Keratinocyte (primary cell): ENCODE measurements at places on chromosomes 13 and 19. TPM values are rescaled to one million over a fixed set of nuclear protein-coding genes. Genes with fewer than 3 reads are reported as not detected.

Gene GARIN5A
- 0.37 to 0.83 TPM (median 0.64 TPM) in 3 replicates for polyA plus RNA-seq

- H3K27me3 ChIP-seq = peaks cover 25% of the 10 kb centered on the region
- no peak for DNase-seq
- H3K4me3 ChIP-seq = no peak overlapping the region
- H3K4me1 ChIP-seq = peaks cover 6% of the 10 kb centered on the region
- no peaks in the 10 kb centered on the region for H3K36me3 ChIP-seq
- H3K27ac ChIP-seq = no peak overlapping the region
These were observed 4.0 kb downstream of the IL4I1 start for GRCh38 chr19:49892716-49893115.

Gene EXOC3L2
- polyA plus RNA-seq = 0.08 to 0.28 TPM (median 0.09 TPM) in 3 replicates

GRCh38 chr19:1122972-1123363 lies 19.2 kb downstream of the GPX4 start:
- H3K4me3 ChIP-seq = no peak overlapping the region
- H3K36me3 ChIP-seq = peaks cover 57% of the 10 kb centered on the region
- DNase-seq = no peak
- no peaks in the 10 kb centered on the region for H3K27me3 ChIP-seq

Gene SEMA6B
- polyA plus RNA-seq = 0.41 to 1.1 TPM (median 1.1 TPM) in 3 replicates

Gene CLEC17A
- polyA plus RNA-seq = 0.04 TPM in 1 of 3 replicates, not detected in the others

DNA sequence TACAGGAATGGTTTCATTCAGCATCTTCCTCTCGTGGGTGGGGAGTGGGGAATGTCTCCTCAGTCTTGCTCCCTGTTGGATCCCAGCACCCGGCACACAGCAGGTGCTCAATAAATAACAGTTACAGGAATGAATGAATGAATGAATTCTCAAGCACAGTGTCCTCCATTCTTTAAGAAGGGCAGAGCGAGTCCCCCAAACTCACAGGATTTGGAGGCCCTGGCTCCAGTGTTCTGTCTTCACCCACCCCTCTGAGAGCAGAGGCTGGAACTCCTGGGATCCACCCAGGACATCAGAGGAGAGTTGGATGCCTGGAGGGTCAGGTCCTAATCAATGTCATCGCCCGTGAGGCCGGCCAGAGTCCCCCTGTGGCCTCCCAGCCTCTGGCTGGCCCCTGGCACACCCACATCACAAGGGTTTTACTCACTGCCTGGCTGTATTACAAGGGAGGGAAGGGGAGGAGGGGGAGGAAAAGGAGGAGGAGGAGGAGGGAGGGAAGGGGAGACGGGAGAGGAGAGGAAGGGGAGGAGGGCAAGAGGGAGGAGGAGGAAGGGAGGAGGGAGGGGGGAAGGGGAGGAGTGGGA lies 8.7 kb upstream of the CREB3L3 start:
- no peaks in the 10 kb centered on the region for H3K27me3 ChIP-seq
- DNase-seq = no peak
- H3K36me3 ChIP-seq = no peaks in the 10 kb centered on the region
- H3K4me1 ChIP-seq = peaks cover 6% of the 10 kb centered on the region

Gene PMIS2
- not detected in 3 replicates for polyA plus RNA-seq

DNA sequence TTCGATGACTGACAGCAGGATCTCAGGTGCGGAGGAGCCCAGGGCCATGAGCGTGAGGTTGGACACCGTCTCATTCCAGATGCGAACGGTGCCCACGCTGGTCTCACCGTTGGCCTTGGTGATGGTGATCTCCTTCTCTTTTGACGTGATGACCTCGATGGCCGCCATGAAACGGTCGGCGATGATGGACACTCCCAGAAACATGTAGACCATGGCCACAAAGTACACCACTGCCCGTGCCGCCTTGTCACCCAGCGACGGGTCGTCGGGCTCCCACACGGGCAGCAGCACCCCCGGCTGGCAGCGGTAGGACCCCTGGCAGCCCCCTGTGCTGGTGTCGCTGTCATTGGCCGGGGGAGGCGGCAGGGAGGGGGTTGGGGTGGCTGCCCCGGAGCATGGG lies 5.7 kb downstream of the SLC8A2 start:
- DNase-seq = no peak
- peaks cover 31% of the 10 kb centered on the region for H3K27me3 ChIP-seq
- no peaks in the 10 kb centered on the region for H3K4me1 ChIP-seq

Gene LAIR2
- not detected in 3 replicates for polyA plus RNA-seq
